Activated CD4-positive, alpha-beta T cell treated with anti-CD3 and anti-CD28 coated beads, Interleukin-2, amount 50 U/mL, for 4 hours (primary cell): ENCODE measurements at places on chromosomes 11 and 22.
A peak's percentile ranks its signal among the peaks of the same experiment; 100 is the strongest.

- DNase-seq, result no peak
These were observed 300.2 kb downstream of the MN1 start for GRCh38 chr22:27501191-27501936.

GRCh38 chr22:33440756-33441155, 382.6 kb upstream of the SYN3 start:
- DNase-seq, result no peak

DNA sequence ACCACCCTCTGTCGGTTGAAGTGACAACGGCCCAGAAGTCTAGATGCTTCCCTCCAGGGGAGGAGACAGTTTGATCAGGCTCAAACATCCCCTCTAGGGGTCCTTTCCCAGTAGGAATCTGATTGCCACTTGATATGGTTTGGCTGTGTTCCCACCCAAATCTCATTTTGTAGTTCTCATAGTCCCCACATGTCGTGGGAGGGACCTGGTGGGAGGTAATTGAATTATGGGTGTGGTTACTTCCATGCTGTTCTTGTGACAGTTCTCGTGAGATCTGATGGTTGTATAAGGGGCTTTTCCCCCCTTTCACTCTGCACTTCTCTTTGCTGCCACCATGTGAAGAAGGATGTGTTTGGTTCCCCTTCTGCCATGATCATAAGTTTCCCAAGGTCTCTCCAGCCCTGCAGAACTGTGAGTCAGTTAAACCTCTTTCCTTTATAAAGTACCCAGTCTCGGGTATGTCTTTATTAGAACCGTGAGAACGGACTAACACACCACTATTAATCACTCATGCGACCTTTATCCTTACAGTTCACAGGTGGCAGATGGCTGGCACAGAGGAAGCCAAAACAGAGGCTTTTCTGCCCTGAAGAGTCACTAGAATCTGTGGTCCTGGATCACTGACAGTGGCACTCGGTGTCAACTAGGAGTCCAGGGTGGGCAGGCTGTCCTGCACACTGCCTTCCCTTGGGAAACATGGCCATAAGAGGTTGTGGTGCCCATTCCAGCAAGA, 21.6 kb downstream of the ASPHD2 start:
- DNase-seq, result no peak

GRCh38 chr11:77054084-77054483, 12.7 kb upstream of the CAPN5 start:
- DNase-seq, result no peak

DNA sequence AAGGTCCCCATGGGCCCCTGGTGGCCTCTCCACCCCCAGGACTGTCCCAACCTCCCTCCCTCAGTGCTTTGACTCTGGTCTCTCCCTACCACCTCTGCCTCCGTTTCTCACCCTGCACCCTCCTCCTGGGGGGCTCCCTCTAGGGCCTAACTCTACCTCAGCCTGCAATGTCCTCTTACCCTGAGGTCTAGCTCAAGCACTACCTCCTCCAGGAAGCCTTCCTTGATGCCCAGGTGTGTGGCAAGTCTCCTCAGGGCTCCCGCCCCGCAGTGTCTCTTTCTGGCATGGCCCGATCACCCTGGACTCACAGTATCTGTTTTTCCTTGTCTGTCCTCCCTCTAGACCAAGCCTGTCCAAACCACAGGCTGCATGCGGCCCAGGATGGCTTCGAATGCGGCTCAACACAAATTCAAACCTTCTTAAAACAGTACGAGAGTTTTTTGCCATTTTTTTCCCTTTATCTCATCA, 90.8 kb downstream of the PHF21B start:
- no peak for DNase-seq

- DNase-seq, result no peak
These were observed 32.4 kb upstream of the ARHGAP32 start for GRCh38 chr11:129224538-129224937.

DNA sequence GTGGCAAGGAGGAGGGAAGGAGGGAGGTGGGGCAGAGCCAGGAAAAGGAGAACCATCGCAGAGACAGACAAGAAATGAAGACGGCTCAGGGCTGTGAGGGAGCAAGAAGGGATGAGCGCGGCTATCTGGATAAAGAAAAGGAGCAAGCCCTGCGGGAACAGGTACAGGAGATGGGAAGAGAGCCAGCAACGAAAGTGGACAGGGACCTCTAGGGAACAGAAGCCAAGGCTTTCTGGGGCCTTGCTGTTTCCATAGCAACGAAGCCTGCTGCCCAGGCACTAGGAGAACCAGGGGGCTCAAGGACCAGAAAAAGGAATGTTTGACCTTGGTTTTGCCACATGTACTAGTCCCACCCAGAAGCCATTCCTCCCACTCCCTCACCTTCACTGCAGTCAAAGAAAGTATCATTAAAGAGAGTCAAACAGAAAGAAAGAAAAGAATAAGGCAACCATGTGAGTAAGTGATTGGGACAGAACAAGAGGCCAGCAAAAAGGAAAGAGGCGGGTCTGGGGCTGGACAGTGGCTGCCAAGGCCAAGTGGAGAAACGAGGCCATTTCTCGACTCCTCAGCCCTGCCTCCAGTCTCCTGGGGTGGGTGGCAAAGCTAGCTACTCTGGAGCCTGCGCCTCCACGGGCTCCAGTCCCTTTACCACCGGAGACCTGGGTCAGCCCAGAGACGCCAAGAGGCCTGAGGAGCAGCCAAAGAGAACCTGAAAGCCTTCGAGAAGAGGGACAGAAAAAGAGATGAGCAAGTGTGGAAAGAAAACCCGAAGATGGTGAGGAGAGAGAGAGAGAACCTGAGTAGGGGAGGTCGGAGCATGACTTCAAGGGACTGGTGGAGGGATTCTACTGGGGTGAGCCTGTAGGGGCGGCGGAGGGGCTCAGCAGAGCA, 35.1 kb downstream of the NRXN2 start:
- DNase-seq, result no peak

GRCh38 chr22:16651217-16651616, 58.6 kb upstream of the CCT8L2 start:
- no peak for DNase-seq

DNA sequence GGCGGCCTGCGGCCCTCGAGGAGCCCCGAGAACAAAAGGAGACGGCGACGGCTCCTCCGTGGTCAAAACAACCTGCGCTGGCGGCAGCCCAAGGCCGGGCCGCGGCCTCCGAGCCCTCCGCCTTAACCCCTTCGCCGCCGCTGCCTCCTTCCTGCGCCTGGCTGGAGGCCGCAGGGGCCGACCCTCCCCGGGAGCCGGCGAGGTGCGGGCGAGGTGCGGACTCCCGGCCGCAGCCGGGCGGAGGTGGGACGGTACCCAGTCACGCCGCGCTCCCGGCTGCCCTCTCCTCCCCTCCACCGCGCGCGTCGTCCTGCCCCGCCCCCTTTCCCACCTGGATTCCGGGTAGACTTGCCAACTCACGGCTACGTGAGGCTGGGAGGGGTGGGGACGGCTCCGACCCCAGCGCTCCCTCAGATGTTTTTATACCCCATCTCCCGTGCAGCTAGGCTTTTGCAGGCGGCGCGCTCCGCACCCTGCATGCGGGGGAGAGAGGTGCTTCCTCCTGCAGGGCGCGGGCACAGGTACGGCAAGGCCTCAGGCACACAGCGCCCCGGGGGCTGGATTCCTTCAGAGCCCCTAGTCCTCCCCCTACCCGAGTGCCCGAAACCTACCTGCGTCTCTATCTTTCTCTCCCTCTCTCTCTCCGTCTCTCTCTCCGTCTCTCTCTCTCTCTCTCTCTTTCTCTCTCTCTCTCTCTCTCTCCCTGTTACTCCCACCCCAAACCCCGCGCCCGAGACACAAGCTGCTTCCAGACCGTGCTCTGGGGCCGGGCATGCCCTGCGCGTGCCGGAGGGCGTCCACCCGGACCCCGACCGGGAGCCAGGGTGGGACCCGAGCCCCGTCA, 2.0 kb downstream of the PDGFB start:
- peak; percentile 35 for DNase-seq

DNA sequence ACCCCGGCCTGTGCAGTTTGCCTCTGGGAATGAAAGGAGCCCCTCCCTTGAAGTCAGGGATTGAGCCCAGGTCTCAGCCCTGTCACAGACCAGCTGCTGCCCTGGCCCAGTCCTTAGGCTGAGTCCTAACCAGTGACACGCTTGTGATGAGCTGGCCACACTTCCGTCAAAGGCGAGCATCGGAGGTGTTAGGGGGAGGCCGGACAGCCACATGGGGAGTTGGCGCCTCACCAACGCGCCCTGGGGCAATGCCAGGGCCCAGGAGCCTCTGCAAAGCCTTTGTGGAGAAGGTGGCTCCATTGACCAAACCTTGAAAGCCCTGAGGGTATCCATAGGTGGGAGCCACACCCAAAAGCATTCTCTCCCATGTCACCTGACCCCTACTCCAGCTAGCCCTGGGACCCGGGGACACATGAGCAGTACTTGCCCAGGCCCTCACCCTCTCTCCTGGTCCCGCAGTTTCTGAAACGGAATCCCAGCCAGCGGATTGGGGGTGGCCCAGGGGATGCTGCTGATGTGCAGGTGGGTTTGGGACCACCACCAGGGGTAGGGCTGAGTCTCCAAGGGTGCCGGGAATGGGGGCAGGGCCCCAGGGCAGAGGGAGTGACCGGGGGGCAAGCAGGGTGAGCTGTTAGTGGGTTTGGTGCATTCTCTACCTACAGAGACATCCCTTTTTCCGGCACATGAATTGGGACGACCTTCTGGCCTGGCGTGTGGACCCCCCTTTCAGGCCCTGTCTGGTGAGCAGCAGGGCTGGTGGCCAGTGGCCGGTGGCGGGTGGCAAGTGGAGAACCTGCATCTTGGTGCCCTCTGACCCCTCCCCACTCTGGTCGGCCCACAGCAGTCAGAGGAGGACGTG, 3.7 kb downstream of the PTPRCAP start:
- no peak for DNase-seq

DNA sequence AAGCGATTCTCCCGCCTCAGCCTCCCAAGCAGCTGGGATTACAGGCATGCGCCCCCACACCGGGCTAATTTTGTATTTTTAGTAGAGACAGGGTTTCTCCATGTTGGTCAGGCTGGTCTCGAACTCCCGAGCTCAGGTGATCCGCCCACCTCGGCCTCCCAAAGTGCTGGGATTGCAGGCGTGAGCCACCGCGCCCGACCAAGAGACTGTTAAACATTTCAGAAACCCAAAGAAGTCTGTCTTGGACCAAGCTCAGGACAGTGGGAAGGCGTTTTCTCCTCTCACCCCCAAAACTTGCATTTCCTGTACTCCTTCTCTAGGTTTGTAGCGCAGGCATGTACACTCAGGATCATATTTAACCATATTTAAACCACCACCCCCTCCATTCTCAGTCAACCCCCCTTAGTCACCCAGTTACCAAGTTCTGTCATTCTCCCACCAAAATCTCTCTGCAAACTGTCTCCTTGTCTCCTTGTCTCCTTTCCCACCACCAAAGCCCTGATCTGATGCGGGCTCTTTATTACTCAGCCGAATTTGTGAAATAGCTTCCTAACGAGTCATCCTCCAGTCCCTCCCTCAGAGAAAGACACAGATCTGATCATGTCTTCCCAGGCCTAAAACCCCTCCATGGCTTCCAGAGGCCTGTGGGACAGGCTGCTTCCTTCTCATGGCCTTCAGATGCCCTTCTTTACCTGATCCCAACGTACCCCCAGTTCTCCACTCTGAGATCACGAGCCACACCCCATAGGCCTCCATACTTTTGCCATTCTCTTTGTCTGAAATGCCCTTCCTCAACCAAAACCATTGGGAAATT, 29.0 kb upstream of the CREB3L1 start:
- no peak for DNase-seq

- no peak for DNase-seq
These were observed 56.1 kb upstream of the GRAMD1B start for GRCh38 chr11:123373754-123374621.

GRCh38 chr11:42526426-42526825, 785.4 kb upstream of the API5 start:
- DNase-seq, result no peak

GRCh38 chr11:2791521-2792380, 92.0 kb upstream of the KCNQ1OT1 start:
- DNase-seq, result peak; percentile 9

DNA sequence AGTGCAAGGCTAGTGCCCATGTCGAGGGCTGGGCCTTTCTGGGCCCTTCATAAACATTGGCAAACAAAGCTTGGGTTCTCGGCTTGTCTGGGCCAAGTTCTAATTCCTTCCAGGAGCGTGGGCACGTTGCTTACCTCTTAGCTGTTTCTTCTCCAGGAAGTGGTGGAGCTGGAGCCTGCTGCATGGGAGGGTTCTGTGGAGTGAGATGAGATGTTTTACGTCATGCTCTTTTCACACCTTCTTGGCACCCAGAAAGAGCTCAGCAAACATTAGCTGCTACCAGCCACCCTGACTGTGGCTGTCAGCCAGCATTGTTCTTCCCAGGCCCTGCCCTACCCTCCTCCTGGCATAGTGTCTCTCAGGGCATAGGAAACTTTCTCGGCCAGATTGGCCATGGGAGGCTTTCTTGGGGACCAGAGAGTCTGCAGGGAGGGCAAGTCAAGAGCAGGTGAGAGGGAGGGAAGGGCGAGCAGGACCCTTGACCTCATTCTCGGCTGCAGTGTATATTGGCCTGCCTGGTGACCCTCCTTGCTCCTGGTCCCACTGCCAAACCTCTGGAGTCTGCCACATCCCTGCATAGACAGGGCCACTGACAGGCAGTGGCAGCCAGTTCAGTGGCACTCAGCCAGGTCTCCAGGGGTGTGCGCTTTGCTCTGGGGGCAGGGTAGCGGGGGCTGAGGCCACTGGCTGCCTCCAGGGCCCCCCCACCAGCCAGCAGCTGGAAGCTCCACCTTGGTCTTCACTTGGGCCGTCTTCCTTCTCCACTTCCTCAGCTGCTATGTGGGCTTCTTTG, 98.8 kb downstream of the BCR start:
- DNase-seq, result no peak

DNA sequence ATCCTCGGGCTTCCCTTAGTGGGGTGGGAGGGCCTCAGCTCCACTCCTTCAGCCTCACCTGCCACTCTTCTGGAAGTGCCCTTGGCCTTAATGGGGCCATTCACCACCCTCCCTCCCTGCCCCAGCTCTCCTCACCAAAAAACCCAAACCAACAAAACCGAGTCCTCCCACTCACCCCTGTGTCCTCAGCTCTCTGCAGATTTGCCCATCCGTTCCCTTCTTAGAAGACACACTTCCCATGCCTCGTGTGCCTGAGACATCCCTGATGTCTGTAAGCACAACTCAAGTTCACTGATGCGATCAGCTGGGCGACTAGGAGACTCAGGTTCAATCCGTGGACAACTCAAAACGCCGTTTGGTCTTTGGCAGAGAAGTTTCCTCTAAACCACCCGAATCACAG, 839.2 kb downstream of the TBC1D22A start:
- DNase-seq, result no peak

DNA sequence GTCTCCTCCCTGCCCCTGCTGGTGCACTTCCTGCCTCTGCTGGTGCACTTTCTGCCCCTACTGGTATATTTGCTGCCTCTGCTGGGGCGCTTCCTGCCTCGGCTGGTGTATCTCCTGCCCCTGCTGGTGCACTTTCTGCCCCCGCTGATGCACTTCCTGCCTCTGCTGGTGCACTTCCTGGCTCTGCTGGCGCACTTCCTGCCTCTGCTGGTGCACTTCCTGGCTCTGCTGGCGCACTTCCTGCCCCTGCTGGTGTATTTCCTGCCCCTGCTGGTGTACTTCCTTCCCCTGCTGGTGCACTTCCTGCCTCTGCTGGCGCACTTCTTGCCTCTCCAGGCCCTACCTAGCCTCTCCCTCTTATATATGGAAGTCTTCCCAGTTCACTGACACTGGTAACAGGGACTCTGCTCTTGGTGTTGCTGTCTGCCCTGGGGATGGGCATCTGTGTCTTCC, 10.1 kb downstream of the MTFP1 start:
- peak; percentile 74 for DNase-seq

- no peak for DNase-seq
These were observed 540.8 kb downstream of the INSC start for GRCh38 chr11:15655552-15655951.

GRCh38 chr11:79054636-79055035, 386.2 kb downstream of the TENM4 start:
- no peak for DNase-seq

GRCh38 chr22:37484480-37485394, 1.4 kb downstream of the MFNG start:
- peak; percentile 62 for DNase-seq
